Stimulated activated CD4-positive, alpha-beta T cell treated with anti-CD3 and anti-CD28 coated beads, Interleukin-1b, Interleukin-23, amount 100 ng/mL, for 4 hours (primary cell): ENCODE measurements at places on chromosomes 3 and 15.

DNA sequence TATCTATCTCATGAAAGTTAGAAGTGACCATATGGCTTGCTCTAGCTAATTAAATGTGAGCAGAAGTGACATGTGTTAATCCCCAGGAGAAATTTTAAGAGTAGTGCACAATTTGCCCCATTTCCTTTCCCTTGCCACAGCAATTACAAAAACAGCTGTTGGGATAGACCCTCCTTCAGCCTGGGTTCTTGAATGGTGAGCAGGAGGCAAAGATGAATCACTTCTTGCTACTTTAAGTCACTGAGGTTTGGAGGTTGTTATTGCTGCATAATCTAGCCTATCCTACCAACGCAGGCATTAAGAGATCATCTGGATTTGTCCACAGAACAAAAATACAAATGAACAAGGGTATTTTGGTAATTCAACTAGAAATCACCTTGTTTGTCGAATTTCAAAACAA is 51.7 kb upstream of the CAPN7 start:
- DNase-seq: no peak

- DNase-seq: no peak
These were observed 244.5 kb downstream of the CACNA2D3 start for GRCh38 chr3:54366839-54367238.

GRCh38 chr3:69791919-69792399 is 52.7 kb downstream of the MITF start:
- no peak for DNase-seq

GRCh38 chr3:114685161-114685560 is 391.3 kb downstream of the TIGIT start:
- no peak for DNase-seq

DNA sequence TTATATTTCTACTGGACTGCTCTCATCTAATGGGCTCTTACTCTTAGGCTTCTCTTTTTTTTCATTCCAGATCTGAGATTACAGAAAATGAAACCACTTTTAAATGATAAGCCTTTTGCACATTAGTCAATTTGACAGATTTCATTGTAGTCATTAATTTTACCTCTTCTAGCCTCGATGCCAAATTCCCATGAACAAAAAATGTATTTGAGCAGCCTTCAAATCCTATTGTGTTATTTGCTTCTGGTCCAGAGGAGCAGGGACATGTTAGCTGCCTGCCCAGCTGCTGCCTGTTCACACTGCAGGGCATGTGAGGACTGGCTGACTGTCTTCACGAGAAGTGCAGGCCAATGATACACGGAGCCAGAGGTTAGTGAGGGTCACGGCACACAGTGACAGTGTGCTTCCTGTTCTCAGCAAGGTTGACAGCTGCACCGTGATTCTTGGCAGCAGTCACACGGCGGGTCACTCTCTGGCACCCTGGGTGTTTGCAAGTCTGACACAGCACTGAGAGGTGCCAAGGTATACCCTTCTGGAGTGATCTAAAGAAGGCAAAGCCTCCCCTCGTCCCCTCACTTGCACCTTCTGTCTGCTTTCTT is 40.8 kb downstream of the KAT2B start:
- no peak for DNase-seq

DNA sequence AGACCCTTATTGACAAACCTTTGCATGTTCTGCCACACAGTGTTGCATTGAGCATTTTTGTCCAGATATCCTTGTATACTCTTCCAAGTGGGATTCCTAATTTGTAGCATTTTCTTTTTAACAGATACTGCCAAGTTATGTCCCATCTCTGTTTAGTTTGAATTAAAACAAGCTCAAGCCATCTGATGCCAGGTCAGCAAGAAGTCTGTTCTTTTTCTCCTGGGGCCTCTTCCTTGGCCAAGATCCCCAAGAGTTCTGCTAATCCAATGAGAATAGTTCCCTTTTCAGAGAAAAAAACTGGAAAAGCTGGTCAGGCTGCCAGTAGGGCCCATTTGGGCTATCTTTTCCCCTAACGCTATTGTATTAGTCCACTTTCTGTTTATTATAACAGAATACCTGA is 29.8 kb downstream of the GLDN start:
- no peak for DNase-seq
